ENCODE measurements at places on chromosomes 6 and 20.

- DNase-seq: peak; percentile 5
Observed at GRCh38 chr20:53080969-53081871, 109.1 kb downstream of the TSHZ2 start.

DNA sequence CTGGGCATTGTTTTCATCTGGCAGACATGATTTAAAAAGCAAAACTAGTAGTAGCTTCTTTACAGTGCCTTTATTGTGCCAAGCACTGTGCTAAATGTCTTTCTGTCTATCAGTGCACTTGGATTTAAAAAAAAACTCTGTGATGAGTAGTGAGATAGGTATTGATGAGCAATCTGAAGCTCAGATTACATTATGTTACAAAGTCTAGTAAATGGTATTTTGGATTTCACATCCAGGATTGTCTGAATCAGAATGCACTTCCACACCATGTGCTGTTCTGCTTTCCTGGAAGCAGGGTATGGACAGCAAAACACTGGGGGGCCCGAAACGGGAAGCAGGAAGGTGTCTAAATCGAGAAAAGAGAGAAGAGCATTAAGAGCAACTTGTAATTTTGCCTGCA, 103.4 kb upstream of the CCN2 start:
- DNase-seq: no peak

DNA sequence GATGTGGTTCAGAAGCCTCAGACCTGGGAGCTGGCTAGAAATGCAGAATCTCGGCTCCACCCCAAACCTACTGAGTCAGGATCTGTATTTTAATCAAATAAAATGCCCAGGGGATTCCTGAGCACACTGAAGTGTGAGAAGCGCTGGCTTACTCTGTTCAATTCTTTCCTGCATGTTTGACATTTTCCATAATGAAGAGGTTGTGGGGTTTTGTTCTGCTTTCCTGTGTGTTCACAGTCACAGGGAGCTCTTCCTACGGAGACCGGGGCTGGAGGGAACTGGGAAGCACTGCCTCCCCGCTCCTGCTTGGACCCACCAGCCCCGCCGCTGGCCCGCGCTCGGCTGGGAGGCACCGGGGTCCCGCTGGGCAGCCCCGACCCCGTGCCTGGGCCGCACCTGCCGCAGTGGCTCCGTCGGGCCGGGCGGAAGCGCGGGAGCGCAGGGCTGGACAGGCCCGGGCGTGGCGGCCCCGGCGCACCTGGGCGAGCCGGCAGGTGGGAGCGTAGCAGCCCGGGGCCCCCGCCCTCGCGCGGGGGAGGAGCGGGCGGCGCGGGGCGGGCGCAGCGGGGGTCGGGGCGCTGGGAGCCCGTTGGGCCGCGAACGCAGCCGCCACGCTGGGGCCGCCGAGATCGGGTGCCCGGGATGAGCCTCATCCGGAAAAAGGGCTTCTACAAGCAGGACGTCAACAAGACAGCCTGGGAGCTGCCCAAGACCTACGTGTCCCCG, at the start of gene MAPK13:
Gene MAPK13, plus strand, starts transcription at position 573 of the 726 bp plus-strand sequence. Its CDS starts 70 bp downstream, at position 643.
- no peak for DNase-seq

DNA sequence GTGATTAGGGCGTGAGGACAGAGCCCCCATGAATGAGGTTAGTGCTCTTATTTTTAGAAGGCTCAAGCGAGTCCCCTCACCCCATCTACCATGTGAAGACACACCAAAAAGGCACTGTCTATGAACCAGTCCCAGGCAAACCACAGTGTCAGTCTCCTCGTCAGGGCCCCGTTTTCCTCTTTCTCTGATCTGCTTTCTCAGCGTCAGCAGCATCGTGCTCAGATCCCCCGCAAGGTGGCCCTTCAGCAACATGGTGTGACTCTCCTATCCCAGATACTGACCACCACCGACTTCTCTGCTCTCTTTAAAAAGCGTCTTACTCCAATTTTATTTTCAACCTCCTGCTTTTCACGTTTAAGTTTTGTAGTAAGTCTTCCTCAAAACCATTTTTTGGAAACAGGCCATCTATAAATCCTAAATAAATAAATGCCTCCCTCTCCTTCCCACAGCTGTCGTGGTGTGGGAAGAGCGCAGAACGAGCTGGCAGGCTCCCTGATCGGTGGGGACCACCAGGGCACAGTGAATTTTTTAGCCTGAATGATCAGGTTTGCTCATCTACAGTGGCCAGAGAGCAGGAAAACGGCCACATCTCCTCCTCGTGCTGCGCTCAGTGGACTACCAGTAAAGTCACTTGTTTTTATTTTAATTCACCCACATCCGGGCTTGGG, 113.1 kb downstream of the BMP7 start:
- no peak for DNase-seq

- no peak for DNase-seq
Observed at GRCh38 chr6:113854531-113855499, 2.3 kb upstream of the MARCKS start.

GRCh38 chr6:68976260-68976659, 341.2 kb downstream of the ADGRB3 start:
- no peak for DNase-seq

- DNase-seq: no peak
Observed at GRCh38 chr20:61535091-61535490, 283.0 kb downstream of the CDH4 start.

DNA sequence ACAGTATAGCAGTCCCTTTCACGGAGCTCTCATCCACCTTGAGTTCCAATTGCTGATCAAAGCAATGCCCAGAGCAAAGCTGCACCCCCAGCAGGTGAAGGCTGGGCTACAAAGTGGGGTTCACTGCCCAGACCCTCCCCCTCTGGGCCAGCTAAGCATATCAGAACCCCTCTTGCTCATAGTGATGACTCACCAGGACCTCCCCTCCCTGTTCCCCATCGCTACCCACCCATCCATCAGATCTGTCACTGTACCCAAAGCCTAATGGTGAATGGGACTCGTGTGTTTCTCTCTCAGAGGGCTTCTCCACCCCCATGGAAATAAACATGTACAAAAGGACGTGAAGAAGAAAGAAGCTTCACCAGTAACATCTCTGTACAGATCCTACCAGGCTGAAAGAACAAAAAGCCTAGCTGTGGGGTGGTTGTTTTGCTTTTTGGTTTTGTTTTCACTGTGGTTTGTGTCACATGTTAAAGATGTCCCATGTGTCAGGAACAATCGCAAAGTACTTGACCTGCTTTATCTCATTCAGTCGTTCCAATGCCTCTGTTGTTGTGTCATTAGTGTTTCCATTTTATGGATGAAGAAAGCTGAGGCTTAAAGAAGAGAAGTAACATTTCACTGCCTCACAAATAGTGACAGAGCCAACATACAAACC, 518.5 kb downstream of the CD83 start:
- no peak for DNase-seq

DNA sequence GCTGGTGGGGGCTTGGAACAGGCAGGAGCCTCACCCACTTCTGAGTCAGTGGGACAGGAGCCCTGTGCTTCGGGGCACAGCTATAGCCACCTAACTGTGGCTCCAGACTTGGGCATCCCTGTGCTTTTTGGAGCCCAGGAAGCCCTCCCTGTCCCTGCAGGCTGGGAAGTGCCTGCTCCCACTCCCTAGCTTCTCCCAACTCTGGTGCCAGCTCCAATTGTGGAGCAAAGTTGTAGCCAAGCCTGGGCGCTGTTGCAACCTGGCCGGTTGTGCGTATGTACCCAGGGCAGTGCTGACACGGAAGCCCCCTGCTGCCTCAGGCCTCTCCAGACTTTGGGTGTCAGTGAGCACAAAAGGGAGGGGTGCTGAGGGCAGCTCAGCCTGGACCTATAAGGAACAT, 601.7 kb upstream of the GJE1 start:
- no peak for DNase-seq

GRCh38 chr6:44045672-44046015, 81.6 kb downstream of the MRPL14 start:
- no peak for DNase-seq

GRCh38 chr20:59835448-59836395, 97.7 kb downstream of the SYCP2 start:
- no peak for DNase-seq

GRCh38 chr6:166958926-166959861, 2.8 kb upstream of the RNASET2 start:
- no peak for DNase-seq

GRCh38 chr6:4603856-4604369, 172.3 kb upstream of the CDYL start:
- no peak for DNase-seq

- DNase-seq: no peak
Observed at GRCh38 chr6:106117579-106117978, 31.4 kb downstream of the PRDM1 start.

DNA sequence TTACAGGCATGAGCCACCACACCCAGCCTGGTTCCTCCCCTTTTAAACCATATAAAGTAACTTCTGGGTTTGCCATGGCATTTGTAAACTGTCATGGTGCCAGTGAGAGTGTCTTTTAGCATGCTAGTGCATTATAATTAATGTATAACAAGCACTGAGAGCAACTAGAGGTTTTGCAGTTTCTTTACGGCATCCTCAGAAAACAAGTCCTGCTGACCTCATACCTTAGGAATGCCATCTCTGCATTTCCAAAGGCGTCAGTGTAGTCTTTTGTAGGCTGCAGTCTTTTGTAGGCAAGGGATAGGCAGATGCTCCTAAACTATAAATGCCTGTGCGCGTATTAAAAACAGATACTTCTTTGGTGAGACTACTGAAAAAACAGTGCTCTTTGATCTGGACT, 75.0 kb upstream of the EZR start:
- peak; percentile 42 for DNase-seq

DNA sequence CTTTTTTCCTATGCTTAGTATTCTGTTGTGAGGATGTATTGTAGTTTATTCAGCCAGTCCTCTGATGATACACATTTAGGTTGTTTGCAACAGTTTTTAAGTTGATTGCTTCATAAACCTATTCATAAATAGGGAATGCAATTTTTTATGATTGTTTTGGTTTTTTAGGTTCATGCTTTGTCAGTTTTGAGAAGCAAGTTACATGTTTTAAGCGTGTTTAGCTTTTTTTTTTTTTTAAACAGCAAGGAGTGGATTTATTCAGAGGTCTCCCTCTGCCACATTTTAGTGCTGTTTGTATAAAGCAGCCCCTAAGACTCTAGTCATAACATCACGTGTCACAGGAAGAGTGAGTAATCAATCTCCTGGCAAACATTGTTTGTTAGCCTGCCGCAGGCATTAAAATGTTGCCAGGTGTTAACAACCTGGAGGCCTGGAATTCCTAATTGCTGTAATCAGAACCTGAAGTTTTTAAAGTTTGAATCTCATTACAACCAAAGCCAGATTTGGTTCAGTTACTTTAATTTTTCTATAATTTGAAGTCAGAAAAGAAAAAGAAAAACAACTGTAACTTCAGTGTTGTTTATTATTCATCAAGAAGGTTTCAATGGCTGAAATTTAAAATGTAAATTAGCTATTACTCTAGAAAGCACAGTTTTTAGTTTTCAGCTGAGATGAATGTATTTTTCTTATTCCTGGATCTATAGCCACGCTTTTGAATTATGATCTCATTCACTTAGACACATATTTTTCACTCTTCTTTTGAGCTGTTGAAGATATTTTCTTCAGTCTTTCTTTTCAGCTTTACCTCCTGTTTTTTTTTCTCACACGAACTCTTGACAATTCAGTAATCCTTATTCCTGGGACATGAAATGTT, 59.2 kb downstream of the KCNS1 start:
- DNase-seq: no peak

GRCh38 chr6:21708320-21708580, 114.7 kb downstream of the SOX4 start:
- DNase-seq: no peak

DNA sequence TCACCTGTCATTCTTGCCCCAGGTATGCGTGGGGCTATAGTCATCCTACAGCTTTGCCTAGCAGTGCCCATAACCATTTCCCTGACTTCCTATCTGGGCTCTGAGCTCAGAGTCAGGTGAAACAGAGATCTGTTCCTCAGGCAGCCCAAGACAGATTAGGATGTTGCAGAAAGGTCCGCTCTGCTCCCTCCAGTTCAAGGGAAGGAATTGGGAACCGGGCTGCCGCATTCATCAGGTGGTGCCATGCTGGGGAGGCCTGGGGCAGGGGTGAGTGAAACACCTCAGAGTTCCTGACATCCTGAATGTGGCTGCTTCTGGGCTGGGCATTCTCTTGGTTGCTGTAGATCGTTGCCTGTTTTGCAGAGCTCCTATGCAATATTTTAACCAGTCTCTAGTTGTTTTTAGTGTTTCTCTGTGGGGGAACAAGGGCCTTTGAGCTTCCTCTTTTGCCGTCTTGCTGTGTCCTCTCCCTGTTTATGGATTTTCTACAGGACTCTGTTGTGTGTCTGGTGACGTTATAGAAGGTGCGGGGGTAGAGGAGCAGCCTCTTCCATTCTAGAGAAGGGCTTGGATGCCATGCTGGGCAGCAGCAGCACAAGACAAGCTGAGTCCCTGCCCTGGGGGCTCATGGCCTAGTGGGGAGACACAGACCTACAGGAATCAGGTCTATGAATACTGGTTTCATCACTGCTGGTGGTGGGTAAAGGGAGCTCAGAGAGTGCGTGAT, 9.2 kb downstream of the ENTPD6 start:
- DNase-seq: no peak

DNA sequence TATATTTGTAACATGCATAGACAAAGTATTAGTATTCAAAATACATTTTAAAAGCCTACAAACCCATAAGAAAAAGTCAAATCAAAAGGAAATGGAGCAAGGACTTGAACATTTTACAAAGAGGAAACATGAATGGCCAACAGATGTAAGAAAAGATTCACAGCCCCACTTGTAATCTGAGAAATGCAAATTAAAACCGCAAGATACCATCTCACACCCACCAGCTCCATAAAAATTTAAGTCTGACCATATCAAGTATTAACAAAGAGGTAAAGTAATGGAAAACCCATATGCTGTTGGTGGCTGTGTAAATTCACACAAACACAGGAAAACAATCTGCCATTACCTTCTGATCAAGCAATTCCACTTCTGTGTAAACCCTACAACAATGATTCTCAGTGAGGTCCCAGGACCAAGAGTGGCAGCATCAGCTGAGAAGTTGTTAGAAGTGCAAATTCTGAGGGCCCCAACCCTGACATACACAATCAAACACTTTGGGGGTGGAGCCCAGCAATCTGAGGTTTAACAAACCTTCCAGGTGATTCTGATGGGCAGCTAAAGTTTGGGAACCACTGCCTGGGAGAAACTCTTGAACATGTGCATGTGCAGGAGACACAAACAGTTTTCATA, 30.9 kb downstream of the BCL2L1 start:
- no peak for DNase-seq

DNA sequence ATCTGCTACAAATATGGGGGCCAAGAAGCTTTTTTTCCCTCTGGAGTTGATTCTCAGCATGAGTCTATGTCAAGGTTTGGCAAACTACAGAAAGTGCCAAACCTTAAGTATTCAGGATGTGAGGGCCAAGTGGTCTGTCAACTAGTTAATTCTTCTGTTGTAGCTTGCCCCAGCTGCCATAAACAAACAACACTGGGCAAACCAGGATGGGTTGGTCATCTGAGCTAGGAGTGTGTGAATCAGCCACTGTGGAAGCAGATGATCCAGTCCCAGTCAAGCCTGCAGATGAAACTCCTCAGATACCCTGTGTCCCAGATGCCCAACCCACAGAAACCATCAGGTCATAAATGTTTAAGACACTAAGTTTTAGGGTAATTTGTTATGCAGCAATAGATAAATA, 103.0 kb upstream of the MOCS1 start:
- DNase-seq: no peak

- no peak for DNase-seq
Observed at GRCh38 chr6:34526241-34526972, 29.7 kb downstream of the SPDEF start.

Data from H54 (cell line).